HS-5 (cell line): ENCODE measurements at places on chromosomes 6 and 20.

DNA sequence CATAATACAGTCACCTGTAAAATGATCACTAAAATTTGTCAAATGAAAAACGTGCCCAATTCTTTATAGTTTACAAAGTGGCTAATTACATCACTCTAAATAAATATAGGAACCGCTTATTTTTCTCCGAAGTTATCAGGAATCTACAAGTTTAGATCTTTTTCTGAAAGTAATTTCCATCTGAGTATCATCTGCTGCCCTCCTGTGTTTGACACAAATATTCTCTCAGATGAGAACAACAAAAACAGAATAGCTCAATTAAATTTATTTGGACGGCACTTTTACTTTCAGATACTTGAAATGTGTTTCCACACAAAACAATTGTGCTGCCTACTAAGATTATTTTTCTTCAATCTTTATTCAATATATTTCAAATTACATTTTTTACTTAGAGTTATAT is 5.0 kb downstream of the SF3B5 start:
- no peak for DNase-seq

GRCh38 chr20:62815066-62815991 is 1.5 kb upstream of the COL9A3 start:
- no peak for DNase-seq

DNA sequence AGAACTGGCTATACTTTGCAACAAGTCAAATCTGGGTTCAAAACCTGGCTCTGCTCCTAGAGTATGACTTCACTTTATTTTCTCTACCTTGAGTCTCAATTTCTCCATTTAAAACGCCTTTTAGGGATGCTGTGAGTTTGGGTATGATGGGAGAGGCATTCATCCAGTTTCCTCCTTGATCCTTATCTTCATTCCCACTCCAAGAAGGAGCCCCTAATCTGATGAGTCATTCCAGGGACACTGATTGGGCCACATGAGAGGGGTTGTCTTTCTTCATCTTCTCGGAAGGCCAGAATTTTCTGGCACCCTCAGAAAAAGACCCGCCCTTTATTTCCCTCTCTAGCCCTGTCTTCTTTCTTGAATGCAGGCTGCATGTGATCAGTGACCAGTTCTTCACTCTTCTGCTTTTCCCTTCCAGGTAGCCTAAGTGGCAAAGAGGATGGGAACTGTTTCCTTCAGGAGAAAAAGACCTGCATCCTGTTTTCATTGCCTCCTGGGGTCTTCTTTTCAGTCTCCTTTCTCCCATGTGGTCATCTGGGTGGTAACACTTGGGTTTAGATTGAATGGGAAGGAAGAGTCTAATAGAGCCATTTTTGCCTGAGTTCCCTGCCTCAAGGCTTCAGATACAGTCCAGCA is 32.1 kb upstream of the PNRC1 start:
- no peak for DNase-seq

- no peak for DNase-seq
These were observed 57.4 kb downstream of the MOCS1 start for GRCh38 chr6:39876826-39877225.
